ENCODE measurements at places on chromosomes 5 and 9.

- DNase-seq: no peak
Observed at GRCh38 chr5:28400076-28400475, 1361.7 kb upstream of the CDH9 start.

DNA sequence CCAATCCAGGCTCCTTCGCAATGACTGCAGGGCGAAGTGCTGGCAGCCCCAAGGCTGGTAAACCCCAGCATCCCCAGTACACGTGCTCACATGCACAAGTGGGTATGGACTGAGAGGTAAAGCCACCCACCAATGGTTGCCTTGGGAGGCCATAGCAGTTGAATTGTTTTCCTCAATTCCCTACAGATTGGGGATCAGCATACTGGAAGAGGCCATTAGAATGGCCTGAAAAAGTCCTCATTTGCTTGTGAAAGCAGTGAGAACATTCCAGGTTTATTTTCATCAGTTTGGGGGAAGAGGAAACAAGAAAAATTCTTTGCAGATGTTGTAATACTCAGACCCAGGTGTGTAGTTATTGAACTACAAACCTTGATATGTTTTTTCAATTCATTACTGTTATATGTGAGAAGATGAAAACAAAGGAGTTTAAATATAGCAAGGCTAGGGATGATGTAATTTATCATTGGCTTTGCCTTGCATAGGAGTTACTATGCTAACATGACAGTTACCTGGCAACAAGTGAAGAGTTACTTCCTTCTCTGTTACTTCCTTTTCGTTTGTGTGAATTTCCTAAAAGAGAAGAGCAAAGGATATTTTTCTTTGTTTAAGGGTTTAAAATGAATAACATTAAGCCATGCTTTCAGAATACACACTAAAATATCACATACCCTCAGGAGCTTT lies 36.4 kb downstream of the MTMR12 start:
- peak; percentile 74 for DNase-seq

- DNase-seq: peak; percentile 93
Observed at GRCh38 chr9:36995927-36996705, 38.0 kb downstream of the PAX5 start.

DNA sequence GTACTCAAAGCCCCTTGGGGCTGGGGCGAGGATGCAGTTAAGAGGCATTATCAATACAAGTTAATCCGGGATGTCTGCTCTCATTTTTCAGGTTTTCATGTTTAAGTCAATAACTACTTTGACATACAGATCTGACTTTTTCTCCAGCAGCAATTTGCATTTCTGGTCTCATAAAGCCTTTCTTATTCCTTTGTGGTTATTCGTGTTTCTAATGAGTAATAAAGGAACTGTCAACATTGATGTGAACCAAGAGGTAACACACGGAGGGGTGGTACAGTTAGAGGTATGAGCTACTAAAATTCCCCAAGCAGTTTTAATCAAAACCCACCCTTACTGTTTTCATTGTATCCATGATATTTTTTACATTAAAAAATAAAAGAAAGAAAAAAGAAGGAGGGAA lies 138.0 kb upstream of the NFIB start:
- no peak for DNase-seq

DNA sequence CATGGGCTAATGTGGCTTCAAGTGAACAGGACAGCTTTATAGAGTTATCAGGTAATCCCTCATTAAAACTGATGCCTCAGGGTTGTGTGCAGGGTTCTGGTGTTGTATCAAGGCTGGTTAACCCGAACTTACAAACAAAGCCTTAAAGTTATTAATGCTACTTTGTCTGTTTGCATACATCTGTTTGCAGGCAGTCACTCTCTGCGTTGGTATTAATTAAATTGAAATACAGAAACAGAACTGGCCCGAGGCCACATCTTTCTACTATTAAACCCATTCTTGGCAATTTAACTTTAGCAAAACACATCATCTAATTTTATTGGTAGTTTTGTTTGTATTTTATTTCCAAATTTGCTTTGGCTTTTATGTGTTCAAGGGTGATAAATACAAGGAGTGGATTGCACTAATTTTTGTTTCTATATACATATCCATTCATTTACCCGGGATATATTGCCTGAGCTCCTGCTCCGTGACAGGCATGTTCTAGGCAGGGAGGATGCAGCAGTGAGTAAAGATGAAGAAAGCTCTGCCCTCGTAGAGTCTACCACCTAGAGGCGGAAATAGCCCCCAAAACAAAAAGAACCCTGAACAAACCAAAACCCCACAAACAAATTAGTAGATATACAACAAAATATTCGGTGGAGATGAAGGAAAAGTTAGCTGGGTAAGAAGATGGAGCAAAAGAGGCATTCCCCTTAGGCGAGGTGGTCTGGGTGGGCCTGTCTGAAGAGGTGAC lies 164.2 kb downstream of the MACROH2A1 start:
- DNase-seq: no peak

DNA sequence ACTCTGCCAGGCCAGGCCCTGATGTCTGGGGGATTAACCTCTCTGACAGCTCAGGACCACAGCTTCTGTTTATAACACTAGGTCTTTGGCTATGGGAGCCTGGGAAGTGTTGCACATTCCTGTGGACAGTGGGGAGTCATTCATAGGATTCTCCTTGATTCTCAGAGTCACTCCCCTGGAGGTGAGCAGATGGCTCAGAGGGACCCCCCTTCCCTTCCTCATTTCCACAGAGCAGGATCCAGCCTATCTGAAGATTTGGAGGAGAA lies 60.2 kb downstream of the NRG2 start:
- DNase-seq: no peak

- no peak for DNase-seq
Observed at GRCh38 chr5:74630453-74631066, 10.0 kb downstream of the ENC1 start.

DNA sequence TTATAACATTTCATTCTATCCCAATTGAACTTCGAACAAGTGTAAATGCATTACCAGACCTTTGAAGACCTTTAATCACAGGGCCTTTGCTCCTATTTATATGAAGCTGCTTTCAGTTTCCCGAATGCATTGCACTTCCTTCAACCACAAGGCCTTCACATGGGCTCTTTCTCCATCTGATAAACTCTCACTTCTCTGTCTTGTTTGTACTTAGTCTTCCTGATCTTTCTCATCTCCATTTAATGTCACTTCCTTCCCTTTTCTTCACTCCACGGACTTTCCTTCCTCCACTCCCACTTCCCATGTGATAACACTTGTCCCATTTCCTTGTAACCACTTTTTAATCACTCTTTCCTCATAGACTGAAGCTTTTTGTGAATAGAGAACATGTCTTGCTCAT lies 74.3 kb upstream of the TNC start:
- peak; percentile 79 for DNase-seq

DNA sequence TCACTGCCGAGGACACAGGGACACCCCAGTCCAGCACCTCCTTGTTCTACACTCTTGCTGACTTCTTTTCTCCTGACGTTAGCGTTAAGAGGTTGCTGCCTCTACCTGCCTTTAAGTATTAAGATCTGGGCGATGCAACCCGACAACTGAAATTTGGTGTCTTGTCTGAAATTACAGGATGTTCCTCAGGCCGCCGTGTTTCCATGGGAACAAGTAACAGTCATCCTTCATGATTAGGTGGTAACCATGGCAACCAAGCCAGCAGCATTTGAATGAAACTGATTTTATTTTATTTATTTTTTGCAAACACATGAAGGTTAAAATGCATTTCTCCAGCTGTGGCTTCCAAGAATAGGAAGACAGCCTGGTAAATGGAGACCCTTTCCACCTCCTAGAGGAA lies 20.8 kb downstream of the DAB2IP start:
- no peak for DNase-seq

DNA sequence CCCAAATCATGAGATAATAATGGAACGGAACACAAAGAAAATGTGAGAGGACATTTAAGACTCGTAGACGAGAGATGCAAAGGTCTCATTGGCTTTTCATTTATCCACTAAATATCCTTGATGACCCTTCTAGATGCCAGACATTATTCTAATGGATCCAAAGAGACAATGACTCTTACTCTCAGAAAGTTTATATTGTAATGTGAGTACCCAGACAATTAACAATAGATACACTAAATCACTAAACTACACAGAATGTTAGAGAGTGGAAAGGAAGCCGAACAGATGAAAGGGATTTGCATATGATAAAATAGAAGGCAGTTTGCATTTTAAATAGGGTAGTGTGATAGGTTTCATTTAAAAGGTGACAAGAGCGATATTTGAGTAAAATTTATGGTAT lies 973.3 kb downstream of the TAF11L14 start:
- no peak for DNase-seq

GRCh38 chr5:124477062-124477461 lies 269.4 kb downstream of the ZNF608 start:
- no peak for DNase-seq

DNA sequence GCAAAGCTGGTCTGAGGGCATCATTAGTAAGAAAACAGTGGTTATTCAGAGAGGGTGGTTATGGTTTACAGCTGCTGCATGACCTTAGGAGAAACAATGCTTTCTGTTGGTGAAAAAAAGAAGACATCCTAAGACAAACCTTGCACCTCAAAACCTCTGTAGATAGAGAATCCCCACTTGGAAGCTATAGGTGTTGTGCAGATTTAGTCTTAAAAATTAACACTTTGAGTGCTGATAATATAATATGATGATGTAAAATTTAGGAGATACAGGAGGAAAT lies 1.4 kb upstream of the PTTG1 start:
- peak; percentile 59 for DNase-seq

DNA sequence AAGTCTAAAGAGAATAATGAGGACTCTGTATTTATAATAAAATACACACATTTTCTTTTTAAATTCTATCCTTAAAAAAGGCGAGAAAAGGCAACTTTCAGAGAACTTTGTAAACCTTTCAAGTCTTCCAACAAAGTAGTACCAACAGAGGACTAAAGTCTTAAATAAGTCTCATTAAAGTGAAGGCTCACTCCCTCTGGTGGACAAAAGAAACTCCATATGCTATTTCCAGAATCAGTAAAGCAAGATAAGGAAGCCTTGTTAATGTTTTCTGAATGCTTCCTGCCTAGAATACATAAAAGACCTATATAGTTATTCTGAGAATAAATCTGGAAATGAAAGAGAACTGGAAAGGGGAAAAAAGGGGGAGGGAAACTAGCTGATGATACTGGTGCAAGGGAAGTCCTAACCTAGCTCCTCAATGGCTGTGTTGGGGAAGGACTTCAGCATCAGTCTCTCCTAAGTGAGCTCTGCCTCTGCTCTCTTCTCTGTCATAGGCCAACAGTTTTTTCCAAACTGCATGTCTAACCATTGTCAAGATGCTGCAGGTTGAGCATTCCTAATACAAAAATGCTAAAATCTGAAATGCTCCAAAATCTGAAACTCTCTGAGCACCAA lies 7.2 kb downstream of the HMGCS1 start:
- peak; percentile 91 for DNase-seq

DNA sequence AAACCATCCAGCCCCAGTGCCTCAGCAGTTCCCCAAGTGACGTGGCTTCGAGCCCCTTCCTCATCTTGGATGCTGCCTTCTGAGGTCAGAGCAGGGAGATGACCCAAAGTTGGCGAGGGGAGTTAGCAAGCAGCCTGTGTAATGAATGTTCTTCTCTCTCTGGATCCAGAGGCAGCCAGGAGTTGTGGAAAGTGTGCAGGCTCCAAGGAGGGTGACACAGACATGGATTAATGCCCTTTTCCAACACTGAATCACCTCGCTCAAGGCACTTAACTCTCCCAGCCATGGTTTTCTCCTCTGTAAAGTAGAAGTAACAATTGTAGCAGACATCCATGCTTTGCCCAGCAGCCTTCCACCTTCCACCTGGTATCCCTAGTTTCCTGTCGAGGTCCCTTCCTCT lies 64.6 kb upstream of the HAND1 start:
- DNase-seq: no peak

DNA sequence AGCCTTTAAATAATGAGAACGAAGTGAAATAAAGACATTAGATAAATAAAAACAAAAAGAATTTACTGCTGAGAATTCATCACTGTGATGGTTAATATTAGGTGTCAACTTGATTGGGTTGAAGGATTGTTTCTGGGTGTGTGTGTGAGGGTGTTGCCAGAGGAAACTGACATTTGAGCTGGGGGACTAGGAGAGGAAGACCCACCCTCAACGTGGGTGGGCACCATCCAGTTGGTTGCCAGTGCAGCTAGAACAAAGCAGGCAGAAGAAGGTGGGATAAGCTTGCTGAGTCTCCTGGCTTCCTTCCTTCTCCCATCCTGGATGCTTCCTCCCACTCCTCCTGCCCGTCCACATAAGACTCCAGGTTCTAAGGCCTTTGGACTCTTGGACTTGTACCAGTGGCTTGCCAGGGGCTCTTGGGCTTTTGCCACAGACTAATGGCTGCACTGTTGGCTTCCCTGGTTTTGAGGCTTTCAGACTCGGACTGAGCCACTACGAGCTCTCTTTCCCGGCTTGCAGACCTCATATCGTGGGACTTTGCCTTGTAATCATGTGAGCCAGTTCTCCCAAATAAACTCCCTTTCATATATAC lies 43.7 kb upstream of the ABL1 start:
- DNase-seq: no peak

DNA sequence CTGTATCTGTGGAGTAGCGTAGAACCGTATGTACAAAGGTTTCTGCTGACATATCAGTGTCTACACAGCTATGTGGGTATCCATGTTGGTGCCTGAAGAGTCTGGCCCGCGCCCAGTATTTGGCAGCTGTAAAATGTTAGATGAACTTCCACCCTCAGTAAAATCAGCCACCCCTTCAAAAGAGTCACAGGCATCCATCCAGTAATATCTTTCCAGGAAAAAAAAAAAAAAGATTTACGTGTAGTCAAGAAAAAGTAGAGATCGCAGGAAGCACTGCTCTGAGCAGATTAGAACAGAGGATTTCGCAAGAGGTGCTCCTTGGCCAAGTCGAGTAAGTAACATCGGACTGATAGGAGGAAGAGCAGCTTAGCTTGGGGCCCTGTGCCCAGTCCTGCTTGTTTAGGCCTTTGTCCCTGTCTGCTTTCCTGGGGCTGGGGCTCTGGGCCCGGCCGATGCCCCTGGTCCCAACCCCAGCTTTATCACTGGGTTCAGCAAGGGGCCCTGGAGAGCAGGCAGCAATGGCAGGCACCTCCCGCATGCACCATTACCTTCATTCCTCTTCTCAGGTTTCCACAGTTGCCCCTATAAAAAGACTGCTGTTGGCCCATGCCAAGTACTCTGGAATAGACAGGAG lies 21.2 kb downstream of the DAPK1 start:
- DNase-seq: peak; percentile 97

DNA sequence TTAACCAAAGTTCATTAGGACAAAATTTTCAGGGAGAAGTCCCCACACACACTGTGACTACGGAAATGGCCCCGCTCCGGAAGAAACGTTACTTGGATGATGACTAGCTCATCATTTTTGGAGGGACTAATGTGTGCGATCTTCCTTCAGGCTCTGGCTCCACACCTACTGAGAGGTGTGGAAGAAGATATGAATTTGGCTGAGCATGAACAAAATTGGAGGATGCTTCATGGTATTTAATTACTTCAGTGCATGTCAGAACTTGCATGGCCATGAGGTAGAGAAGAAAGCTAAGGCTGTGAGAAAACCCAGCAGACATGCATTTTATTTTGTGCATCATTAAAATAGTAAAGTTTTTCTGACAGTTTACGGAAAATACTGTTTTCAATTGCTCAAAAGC lies 202.1 kb upstream of the TLE4 start:
- no peak for DNase-seq

GRCh38 chr9:17761984-17762676 lies 183.3 kb downstream of the SH3GL2 start:
- DNase-seq: peak; percentile 1

- no peak for DNase-seq
Observed at GRCh38 chr5:66967826-66968262, 228.8 kb downstream of the CD180 start.

- DNase-seq: peak; percentile 74
Observed at GRCh38 chr5:113513384-113514288, at the start of gene YTHDC2. Gene YTHDC2, plus strand, starts transcription at chr5:113513694. Its CDS starts 202 bp downstream, at chr5:113513896.

- DNase-seq: no peak
Observed at GRCh38 chr5:137014731-137015130, 484.4 kb downstream of the SPOCK1 start.

GRCh38 chr9:102035929-102036328 lies 297.5 kb upstream of the GRIN3A start:
- DNase-seq: peak; percentile 82
